Naive B cell (primary cell): ENCODE measurements at places on chromosomes 12 and 14.

DNA sequence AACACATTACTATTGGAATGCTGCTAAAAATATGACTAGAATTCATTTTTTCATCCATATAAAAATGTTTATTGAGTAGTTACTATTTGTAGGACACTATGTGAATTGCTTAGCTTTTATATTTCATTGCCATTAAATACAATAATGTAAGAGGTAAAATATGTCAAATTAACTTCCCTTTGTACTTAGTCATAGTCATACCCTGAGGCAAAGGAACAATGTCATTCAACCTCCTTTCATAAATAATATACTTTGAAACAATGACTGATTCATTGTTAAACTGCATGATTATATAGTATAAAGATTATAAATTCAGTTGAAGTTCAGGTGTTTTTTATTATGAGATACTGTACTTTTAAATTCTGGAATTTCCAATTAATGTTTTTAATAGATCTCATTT is 105.2 kb downstream of the GARIN6 start:
- no peak for DNase-seq

GRCh38 chr12:96677363-96677762 is 188.0 kb downstream of the CFAP54 start:
- DNase-seq: no peak

- DNase-seq: no peak
Observed at GRCh38 chr12:117093918-117094630, 5.1 kb downstream of the TESC start.

DNA sequence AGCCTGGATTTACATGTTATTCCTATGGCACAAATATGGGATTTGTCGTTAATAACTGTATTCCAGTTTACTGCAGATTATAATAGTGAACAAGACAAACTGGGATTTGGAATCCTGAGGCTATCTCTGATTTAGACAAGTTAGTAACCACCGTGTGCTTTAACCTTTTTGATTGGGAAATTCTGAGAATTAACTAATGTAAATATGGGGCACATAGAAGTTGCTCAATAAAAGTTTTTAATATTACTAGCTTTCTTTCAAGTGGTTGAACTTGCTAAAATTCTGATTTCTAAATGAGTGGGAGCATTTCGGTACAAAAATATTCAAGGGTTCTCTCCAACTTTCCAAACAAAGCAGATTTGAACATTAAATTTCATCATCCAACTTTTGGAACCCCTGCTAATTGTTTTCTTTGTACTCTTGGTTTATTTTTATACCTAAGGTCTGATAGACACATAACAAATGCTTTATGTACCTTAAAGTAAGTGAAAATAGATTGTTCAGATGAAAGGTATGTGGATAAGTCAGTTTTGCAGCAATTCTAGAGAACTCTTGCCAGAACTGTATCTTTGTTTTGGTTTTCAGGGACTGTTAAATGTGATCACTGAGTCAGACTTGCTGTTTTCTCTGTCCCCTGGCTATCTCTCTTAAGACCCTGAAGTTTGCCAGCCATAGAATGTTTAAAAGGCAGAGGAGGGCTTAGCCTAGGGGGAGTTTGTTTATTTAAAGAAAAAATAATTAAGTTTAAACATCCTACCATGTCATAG is 57.5 kb downstream of the FRS2 start:
- DNase-seq: no peak

- DNase-seq: no peak
Observed at GRCh38 chr14:63231766-63232165, 27.5 kb downstream of the RHOJ start.

GRCh38 chr12:32949815-32950214 is 53.2 kb upstream of the PKP2 start:
- no peak for DNase-seq

DNA sequence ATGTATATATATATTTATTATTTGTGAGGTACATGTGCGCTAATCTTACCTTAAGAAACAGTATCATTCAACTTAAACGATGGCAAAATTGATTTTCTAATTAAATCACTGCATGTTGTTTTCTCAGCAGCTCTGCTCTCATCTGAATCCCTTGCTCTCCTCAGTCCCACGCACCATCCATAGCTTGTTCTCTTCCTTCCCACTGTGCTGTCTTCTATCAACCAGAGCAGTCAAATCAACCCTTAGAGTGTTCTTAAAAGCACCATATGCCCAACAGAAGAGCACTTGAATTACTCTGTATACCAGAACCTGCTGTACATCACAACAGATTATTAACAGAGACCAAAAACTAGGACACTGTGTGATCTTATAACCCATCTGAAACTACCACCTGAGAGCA is 209.4 kb upstream of the G2E3 start:
- DNase-seq: no peak

DNA sequence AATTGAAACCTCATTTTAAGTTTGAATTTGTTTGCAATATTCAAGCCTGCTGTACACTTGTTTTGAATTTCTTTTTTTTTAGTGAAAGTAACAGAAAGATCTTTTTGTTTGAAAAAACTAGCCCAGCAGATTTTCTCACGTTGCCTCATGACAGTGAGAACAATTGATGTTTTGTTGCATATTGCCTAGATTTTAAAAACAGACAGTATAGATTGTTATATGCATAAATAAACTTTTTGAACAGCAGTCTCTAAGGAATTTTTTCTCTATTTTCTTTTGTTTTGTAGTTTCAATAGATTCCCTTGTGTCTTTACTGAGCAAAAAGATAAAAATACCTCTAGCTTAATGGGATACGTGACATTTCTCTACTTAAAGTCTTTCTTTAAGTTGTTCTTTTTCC is 15.4 kb downstream of the OR6C6 start:
- no peak for DNase-seq

DNA sequence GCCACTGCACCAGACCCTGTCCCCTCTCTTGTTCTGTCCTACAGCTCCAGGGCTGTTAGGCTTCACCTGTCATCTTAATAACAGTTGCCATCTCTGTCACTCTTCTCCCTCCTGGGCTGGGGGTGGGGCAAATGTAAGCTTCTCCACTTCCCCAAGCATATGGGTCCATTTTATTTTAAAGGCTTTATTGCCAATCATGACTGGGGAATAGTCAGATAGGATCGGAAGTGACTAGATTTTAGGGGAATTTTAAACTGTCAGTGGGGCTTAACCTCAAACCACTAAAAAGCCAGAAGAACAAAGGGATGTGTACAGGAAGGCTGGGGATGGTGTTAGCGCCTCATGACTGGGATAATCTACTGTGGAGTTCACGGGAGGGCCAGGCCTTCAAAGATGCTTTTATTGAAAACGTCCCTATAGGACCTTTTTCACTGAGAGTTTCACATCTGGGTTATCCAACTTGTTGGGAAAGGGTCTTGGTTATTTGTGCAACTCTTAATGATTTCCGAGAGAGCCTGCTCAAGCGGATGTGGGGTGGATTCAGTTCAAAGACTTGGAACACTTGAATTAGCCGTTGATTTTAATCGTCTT is 41.6 kb downstream of the CHST11 start:
- no peak for DNase-seq

DNA sequence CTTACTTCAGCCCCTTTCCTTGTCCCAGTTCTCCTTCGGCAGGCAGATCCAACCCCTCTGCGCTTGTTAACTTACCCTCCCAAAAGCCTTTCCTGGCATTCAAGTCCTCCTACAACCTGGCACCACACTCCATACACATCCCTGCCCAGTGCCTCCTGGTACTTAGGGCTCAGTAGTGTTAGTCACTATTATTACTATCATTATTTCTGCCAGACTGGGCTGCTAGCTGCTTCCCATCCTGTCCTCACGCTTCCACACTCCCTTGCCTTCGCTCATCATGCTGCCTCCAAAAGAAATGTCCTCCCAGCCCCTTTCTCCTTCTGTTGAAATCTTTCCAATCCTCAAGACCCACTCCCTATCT is 1.6 kb upstream of the HDAC7 start:
- no peak for DNase-seq

- DNase-seq: no peak
Observed at GRCh38 chr12:132229926-132230325, 85.7 kb downstream of the NOC4L start.

GRCh38 chr14:81523616-81524015 is 10.0 kb downstream of the SEL1L start:
- no peak for DNase-seq

DNA sequence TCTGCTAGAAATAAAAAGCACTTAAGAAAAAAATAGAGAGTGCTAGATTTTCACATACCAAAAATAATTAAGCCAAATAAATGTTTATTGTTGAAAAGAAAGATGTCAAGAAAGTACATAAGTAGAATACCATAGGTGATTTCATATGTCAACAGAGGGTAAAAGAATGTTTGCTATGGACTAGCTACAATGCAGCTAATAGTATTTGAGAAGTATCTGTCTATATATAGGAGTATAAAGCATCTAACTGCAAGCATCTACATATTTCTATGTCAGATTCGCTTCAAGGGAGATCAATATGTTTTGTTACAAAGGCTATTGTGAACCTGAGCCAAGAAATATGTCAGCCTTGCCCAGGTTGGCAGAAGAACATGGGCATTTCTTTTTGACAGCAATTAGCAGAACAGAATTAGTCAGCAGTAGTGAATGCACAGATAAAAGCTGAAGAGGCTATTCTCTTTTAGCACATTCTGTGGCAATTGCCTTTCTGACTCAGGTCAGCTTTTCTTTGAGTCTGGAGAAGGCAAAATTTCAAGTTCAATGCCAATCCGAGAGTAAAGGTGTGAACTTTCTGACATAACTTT is 140.1 kb downstream of the ALG10B start:
- no peak for DNase-seq

DNA sequence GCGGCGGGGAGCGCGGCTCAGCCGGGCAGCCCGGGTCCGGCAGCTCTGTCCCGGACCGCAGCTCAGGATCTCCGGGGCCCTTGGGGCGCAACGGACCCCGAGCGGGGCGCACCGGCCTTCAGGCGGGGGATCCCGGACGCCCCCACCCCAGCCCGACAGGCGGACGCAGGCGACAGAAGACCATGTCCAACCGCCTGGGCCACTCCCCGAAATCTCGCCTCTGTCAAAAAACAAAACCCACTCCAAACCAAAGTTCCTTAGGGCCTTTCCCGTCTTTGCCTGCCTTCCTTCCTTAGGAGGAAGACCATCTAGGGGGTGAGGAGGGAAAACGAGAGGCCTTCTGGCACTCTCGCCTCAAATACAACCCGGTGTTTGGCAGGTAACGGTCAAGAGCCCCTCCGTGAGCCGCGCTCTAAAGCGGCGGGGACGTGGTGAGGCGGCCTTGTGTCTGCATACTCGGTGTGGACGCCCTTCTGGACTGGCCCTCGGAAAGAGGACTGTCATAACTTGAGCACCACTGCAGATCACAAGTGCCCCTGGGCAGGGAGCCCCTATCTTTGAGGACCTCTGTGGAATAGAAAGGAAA is 604 bp downstream of the HCFC2 start:
- no peak for DNase-seq

DNA sequence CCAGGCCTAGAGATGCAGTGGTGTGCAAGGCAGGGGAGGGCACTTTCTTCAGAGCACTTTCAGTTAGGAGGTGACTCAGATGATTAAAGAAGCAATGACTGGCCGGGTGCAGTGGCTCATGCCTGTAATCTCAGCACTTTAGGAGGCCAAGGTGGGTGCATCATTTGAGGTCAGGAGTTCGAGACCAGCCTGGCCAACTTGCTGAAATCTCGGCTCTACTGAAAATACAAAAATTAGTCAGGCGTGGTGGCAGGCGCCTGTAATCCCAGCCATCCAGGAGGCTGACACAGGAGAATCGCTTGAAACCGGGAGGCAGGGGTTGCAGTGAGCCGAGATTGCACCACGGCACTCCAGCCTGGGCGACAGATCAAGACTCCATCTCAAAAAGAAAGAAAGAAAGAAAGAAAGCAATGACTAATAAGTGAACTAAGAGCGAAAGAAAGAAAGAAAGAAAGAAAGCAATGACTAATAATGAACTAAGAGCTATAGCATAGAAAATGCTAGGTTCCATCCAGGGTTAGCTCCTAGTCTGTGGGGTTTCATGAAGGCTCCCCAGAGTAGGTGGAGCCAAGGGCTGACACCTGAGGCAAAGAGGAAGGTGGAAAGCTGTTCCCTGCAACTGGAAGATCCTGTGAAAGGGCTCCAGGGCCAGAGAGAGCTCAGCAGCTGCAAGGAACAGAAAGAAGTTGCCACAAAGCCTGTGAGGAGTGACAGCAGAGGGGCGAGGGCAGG is 334.5 kb downstream of the CACNA1C start:
- DNase-seq: no peak

DNA sequence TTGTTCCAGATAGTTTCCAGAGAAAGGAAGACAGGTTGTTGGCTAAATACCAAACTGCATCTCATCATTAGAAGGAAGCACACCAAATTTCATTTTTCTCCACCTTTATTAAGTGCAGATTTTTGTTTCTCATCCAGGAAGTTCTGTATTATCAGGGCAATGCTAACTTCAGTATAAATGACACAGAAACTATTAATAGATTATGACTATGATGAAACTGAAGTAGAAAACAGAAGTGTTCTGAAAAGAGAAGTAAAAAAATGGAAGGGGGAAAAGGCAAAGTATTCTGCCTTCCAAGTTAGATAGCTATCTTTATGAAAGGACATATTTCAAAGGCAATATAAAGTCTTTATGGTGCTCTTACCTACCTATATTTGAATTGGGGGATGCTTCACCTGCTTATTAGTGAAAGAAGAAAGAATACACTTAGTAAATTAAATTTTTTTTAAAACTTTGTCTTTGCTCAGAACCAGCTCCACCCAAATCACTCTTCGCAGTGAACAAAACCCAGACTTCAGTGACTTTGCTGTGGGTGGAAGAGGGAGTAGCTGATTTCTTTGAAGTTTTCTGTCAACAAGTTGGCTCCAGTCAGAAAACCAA is 223.9 kb downstream of the PTPRO start:
- peak; percentile 69 for DNase-seq

- no peak for DNase-seq
Observed at GRCh38 chr12:69682110-69682755, 16.9 kb downstream of the BEST3 start.

DNA sequence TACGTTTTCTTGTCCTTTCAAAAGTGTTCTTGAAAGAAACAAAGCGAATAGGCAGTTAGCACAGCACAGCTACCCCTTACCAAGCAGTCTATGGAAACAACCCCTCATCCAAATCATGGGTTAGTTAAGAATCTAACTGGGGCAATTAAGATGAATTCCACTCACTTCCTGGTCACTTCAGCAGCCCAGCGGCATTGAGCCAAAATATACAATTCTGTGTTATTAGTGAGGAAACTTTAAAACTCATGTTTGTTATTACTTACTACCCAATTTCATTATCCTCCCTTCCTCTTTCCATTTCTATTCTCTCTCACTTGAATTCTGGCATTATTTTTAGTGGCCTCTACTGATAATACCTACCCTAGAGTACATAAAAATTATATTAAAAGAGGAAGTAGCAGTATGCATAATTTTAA is 121.4 kb downstream of the PPHLN1 start:
- DNase-seq: no peak

DNA sequence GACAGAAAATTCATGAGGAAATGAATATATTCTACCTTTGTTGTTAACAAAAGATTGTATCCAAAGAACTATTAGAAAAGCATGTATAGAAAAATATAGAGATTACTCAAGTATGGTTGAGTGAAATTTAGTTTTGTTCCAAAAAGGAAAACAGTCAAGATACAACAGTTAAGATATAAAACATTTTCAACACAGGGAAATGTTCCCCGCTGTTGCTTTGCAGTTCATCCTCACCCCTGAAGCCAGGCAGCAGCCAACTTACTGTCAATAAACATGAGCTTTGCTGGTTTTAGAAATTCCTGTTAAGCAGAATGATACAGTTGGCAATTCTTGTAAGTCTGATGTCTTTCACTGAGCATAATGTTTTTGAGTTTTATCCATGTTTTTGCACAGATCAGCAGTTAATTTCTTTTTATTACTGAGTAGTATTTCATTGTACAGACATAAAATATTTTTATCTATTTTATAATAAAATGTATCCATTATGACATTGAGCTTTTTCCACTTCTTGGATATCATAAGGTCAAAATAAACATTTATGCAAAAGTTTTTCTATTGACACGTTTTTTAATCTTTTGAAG is 1.2 kb upstream of the CLEC2B start:
- DNase-seq: no peak
